NCI-H510A treated with DMSO at 0.1 percent for 48 hours (cell line): ENCODE measurements at places on chromosomes 5 and 9.

GRCh38 chr5:67528953-67529352 lies 332.4 kb upstream of the CD180 start:
- DNase-seq = no peak

DNA sequence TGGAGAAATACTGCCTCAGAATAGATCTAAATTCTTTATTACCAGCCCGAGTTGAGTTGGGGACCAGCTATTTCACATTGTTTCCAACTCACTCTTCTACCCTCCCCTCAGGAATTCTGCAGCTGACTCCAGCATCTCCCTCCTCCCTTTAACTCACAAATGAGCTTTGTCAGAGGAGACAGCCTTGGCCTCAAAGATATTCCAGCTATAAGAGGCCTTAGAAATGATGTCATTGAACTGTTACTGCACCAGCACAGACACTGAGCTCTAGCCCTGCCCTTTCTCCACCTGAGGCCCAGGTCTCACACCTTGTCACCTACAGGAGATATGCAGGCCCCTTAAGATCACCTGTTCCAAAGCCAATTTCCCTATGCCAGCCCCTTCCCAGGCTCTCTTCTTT lies 78.4 kb upstream of the ATP10B start:
- no peak for DNase-seq

- no peak for DNase-seq
These were observed 329.6 kb upstream of the ARRDC3 start for GRCh38 chr5:91712718-91713117.

- no peak for DNase-seq
These were observed 279.6 kb upstream of the VLDLR start for GRCh38 chr9:2341956-2342355.

- no peak for DNase-seq
These were observed 1.5 kb upstream of the NACC2 start for GRCh38 chr9:136096505-136097001.

DNA sequence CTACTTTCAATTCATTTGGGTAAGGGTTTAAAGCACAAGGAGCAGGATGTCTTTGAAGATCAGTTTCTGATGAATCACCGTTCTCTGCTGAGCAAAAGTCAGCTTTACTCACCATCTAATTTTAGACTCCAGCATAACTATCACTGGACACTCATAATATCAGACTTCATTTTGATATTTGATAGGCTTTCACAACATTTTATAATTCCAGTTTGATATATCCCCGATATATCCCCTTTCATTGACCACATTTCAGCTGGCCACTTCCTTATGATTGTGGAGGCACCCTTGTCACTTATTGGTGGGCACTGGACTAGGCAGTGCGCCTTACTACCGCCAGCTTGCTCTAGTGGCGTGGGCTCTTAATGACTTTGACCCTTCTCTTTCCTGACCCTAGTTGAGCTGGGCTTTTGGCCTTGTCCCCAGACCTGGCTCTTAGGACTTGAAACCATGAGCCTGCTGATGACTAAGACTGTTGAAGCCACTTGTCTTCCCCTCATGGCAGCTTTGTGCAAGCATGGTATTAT lies 46.8 kb downstream of the CYSTM1 start:
- no peak for DNase-seq

- no peak for DNase-seq
These were observed 33.9 kb downstream of the MORN5 start for GRCh38 chr9:122193651-122194050.

DNA sequence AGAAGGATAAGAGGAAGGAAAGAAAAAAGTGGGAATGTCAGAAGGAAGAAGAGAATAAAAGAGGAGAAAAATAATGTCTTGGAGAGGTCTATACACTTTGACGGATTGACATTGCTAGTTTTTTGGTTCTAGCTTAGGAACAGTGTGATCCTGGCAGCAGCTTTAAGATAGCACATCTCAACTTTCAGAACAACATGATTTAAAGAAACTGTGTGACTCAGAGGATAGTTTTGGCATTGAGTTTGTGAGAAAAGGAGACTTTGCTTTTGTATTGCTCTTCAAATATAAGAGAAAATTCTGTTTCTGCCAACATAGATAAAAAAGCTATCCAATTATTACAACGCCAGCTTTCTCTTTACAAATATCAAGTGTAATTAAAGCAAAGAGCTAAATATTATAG lies 260.7 kb upstream of the ARRDC3 start:
- no peak for DNase-seq

GRCh38 chr9:77015327-77016048 lies 4.0 kb upstream of the FOXB2 start:
- DNase-seq = no peak
